ENCODE measurements at places on chromosomes 2 and 18.

- H3K36me3 ChIP-seq: no peaks in the 10 kb centered on the region
- H3K4me3 ChIP-seq: no peak overlapping the region
- H3K4me1 ChIP-seq: peaks cover 6% of the 10 kb centered on the region
- H3K27me3 ChIP-seq: no peaks in the 10 kb centered on the region
- DNase-seq: no peak
Measured at GRCh38 chr2:227886149-227886548, 14.7 kb downstream of the DAW1 start.

GRCh38 chr18:49618742-49619681, 57.2 kb downstream of the LIPG start:
- no peaks in the 10 kb centered on the region for H3K27me3 ChIP-seq
- no peak overlapping the region for H3K4me3 ChIP-seq

DNA sequence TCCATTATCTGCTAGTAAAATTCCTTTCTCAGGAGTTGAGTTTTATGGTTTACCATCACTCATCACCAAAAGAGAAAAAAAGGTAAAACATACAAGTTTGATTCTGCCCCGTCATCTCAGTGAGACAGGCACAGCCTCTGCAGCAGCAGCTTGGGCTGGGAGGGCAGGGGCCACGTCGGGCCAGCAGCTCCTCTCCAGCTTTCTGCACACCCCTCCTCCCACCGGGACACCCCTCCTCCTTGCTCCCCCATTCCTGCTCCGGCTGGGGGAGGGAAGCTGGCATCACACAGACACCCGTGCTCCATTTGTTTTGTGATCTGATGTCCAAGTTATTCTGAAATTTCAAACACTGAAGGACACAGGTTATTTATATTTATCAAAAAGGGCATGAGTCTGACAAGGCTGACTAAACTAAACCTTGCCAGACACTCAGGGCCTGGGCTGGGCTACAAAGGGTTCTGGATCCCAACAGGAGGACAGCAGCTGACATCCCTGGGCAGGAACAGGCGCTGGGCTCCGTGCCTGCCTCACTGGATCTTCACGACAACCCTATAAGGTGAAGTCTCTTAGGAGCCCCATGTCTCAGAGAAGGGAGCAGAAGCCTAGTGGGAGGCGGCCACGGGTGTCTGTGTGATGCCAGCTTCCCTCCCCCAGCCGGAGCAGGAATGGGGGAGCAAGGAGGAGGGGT, 71.4 kb downstream of the HDAC4 start:
- H3K27me3 ChIP-seq: no peaks in the 10 kb centered on the region

GRCh38 chr2:30179536-30179935, 32.7 kb downstream of the YPEL5 start:
- H3K4me1 ChIP-seq: no peaks in the 10 kb centered on the region
- no peaks in the 10 kb centered on the region for H3K27me3 ChIP-seq
- H3K27ac ChIP-seq: peak overlapping the region; percentile 49
- no peak for DNase-seq
- H3K36me3 ChIP-seq: no peaks in the 10 kb centered on the region
- H3K4me3 ChIP-seq: no peak overlapping the region

DNA sequence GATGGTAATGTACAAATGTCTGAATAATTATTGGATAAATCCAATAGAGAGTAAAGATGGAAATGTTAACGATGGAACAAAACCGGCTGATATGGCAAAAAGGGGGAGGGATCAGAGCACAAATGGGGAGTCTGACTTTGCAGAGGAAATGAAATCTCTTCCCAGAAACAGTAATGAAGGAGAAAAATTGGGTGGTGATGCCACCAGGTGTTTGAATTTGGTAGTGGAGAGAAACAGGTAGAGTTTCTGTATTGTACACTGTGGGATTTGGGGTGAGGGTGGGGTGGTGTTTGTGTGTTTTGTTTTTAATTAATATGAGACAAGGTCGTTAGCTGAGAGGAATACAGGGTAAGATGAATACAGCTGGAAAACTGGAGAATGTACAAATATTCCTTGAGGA, 20.4 kb upstream of the XDH start:
- H3K27ac ChIP-seq: no peak overlapping the region
- no peaks in the 10 kb centered on the region for H3K36me3 ChIP-seq
- no peaks in the 10 kb centered on the region for H3K27me3 ChIP-seq
- no peak for DNase-seq

DNA sequence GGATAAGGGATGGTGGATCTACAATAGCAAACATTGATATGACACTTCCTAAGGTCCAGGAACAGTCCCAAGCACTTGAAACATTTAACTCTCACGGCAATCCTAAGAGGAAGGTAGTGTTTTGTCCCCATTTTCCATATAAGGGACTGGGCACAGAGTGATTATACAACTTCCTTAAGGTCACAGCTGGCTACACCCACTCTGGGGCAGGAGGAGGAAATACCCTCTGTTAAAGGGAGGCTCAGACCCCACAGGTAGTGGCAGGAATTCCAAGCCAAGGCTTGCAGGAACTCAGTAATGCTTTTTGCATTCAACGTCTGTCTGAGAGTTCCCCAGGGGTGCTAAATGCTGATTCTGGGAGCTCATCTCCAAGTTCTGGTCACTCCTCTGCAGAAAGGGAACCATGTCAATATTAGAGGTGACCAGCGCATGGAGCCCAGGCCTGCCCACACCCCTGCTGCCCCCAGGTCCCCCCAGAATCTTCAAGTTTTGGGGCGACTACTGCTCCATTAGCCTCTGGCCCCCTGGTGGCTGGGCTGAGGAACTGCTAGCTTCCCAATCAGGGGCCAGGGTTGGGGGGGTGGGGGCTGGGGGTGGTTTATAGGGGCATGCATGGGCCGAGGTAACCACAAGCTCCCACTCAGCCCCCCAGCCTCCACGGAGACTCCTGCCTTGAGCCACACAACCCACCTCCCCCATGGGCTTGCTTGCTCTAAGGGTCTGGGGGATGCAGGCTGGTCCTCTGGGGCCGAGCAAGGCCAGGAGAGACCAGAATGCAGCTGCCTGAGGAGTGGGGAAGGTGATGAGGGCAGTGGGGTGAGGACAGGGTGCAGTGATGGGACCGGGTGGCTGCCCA, 11.1 kb downstream of the OBSL1 start:
- H3K27me3 ChIP-seq: no peaks in the 10 kb centered on the region
- no peak overlapping the region for H3K27ac ChIP-seq
- no peak overlapping the region for H3K4me3 ChIP-seq
- DNase-seq: no peak
- peaks cover 43% of the 10 kb centered on the region for H3K36me3 ChIP-seq
- no peaks in the 10 kb centered on the region for H3K4me1 ChIP-seq

GRCh38 chr18:61470031-61470674, 136.9 kb downstream of the CDH20 start:
- H3K4me1 ChIP-seq: no peaks in the 10 kb centered on the region
- DNase-seq: no peak
- no peak overlapping the region for H3K4me3 ChIP-seq

GRCh38 chr2:81437456-81438000, 1133.0 kb upstream of the LRRTM1 start:
- H3K4me3 ChIP-seq: no peak overlapping the region
- H3K27me3 ChIP-seq: no peaks in the 10 kb centered on the region
- H3K36me3 ChIP-seq: no peaks in the 10 kb centered on the region
- no peak for DNase-seq

DNA sequence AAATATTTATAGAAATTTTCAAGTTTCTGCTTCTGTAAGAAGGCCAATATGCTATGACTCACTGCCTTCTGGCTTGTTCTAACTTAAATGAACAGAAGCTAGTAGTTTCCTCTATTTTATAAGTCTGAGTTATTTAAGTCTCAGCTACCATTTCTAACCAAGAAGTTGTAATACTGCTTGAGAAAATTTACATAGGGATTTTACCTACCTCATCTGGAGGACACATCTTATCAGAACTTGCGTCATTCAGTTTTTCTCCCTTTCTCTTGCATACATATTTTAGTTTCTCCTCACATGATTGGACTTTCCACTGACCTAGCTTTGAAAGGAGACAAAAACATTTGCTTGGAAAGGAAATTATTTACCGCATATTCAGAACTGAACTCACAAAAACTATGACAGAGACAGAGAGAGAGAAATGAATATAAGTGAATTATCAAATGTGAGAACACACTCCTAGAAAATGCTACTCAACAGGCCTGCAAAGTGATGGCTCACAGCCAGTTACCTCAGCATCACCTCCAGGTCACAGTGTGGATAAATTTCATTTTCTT, 81.1 kb upstream of the CD302 start:
- H3K4me3 ChIP-seq: no peak overlapping the region
- no peak overlapping the region for H3K27ac ChIP-seq
- H3K4me1 ChIP-seq: no peaks in the 10 kb centered on the region
- H3K27me3 ChIP-seq: no peaks in the 10 kb centered on the region

- no peak for DNase-seq
- H3K4me1 ChIP-seq: no peaks in the 10 kb centered on the region
- H3K4me3 ChIP-seq: no peak overlapping the region
- H3K27me3 ChIP-seq: no peaks in the 10 kb centered on the region
- no peak overlapping the region for H3K27ac ChIP-seq
- H3K36me3 ChIP-seq: no peaks in the 10 kb centered on the region
Measured at GRCh38 chr2:25594991-25595390, 78.4 kb downstream of the DTNB start.

- DNase-seq: no peak
- H3K36me3 ChIP-seq: no peaks in the 10 kb centered on the region
- H3K4me1 ChIP-seq: peaks cover 10% of the 10 kb centered on the region
- no peaks in the 10 kb centered on the region for H3K27me3 ChIP-seq
- H3K27ac ChIP-seq: peak overlapping the region; percentile 68
- H3K4me3 ChIP-seq: peak overlapping the region; percentile 48
Measured at GRCh38 chr2:197674591-197674990, 796 bp downstream of the RFTN2 start.

GRCh38 chr18:68436485-68436884, 278.4 kb downstream of the TMX3 start:
- no peak overlapping the region for H3K4me3 ChIP-seq
- no peak for DNase-seq
- H3K4me1 ChIP-seq: no peaks in the 10 kb centered on the region
- H3K36me3 ChIP-seq: no peaks in the 10 kb centered on the region
- H3K27me3 ChIP-seq: no peaks in the 10 kb centered on the region

DNA sequence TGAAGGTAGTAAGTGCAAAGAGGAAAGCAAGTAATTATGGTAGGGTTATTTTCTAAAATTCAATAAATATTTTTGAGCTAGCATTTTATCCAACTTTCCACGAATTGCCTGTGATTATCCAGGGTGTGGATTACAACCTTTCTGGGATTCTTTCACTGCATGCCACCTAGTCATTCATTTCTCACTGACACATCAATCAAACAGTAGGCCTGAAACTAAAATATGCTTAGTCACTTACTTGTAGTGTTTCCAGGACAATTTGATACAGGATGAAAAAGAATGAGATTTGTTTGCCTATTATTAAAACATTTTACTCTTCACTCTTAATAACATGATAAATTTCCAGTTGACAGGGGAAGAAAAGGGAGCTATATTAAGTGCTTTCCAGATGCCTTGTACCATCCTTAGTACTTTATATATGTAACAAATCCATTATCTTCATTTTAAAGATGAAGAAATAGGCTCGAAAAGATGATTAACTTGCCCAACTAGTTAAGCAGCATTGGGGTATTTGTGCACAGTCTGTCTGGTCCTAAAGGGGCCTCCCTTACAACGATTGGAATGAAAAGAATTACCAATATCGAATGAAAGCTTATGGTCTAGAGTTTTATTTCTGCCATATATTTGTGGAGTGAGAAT, 70.4 kb downstream of the KCTD1 start:
- H3K27ac ChIP-seq: no peak overlapping the region
- H3K27me3 ChIP-seq: no peaks in the 10 kb centered on the region
- H3K36me3 ChIP-seq: no peaks in the 10 kb centered on the region
- H3K4me3 ChIP-seq: no peak overlapping the region
- H3K4me1 ChIP-seq: no peaks in the 10 kb centered on the region

DNA sequence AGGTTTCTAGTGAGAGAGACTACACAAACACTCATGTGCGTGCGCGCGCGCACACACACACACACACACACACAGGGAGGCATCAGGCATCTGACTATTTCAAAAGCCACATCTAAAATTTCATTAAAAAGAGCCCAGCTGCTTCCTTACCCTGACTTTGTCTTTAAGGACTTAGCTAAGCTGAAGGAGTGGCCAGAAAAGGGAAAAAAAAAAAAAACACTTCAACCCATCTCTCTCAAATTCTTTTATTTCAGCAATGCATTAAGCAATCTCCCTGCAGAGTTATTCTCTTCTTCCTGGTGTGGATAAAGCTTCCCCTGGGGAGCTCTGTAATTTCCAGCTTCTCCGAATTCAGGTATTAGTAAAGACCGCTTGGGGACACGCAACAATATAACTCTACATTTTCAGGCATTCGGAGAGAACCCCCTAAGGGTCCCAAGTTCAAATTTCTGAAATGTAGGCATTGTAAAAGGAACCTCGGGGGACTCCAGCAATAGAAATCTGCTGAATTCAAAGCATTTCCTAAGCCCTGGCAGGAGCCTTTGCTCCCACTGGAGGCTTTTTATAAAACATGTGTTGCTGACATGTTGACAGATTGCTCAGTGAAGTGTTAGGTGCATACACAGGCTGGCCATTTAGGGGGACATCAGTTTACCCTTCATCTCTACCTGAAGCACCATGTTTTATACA, 67.0 kb downstream of the ZNF521 start:
- no peak overlapping the region for H3K27ac ChIP-seq
- no peaks in the 10 kb centered on the region for H3K36me3 ChIP-seq
- DNase-seq: no peak
- no peak overlapping the region for H3K4me3 ChIP-seq
- no peaks in the 10 kb centered on the region for H3K27me3 ChIP-seq
- H3K4me1 ChIP-seq: no peaks in the 10 kb centered on the region

DNA sequence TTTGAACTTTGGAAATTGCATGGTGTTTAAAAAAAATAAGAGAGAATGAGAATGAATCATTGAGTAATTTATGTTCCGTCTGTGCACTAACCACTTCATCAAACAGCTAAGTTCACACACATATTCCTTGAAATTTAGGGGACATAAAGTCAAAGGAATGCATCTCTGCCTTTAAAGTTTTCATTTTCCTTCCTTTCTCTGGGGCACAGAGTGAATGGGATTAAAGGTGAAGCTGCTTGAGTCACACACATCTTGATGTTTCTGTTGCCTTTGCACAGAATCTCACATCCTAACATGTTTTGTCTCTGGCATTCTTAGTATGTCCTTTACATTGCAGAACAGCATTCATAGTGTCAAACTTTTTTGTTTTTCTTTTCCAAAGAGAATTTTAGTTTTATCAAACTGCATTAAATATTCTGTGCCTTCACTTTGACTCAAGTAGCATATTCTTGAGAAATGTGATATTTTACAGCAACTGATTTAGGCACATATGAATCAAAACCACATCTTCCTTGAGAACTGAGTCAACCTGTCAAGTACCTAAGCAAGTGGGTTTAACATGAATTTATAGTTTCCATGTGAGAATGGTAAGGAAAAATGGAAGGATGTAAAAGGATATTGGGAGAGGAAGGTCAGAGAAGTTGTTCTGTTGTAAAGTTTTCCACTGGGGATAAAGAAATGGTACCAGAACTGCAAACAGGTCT, 169.1 kb upstream of the THUMPD2 start:
- H3K4me3 ChIP-seq: no peak overlapping the region
- no peak for DNase-seq
- H3K36me3 ChIP-seq: no peaks in the 10 kb centered on the region
- no peaks in the 10 kb centered on the region for H3K27me3 ChIP-seq
